ENCODE measurements at places on chromosomes 3 and 15.

GRCh38 chr3:131917006-131917405, 117.8 kb downstream of the CPNE4 start:
- no peak for DNase-seq

DNA sequence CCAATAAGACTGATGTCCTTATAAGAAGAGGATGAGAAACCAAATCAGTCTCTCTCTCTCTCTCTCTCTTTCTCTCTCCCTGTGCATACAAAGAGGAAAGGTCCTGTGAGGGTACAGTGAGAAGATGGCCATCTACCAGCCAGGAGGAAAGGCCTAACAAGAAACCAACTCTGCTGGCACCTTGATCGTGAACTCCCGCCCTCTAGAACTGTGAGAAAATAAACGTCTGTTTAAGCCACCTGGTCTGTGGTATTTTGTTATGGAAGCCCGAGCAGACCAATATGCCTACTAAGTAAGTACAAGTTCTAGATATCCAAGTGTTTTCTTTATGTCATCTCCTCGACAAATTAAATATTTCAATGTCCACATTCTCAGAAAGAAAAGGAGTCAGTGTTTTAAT, 44.9 kb upstream of the TMC3 start:
- DNase-seq, result no peak

GRCh38 chr3:10892622-10893021, 76.6 kb downstream of the SLC6A11 start:
- DNase-seq, result no peak

DNA sequence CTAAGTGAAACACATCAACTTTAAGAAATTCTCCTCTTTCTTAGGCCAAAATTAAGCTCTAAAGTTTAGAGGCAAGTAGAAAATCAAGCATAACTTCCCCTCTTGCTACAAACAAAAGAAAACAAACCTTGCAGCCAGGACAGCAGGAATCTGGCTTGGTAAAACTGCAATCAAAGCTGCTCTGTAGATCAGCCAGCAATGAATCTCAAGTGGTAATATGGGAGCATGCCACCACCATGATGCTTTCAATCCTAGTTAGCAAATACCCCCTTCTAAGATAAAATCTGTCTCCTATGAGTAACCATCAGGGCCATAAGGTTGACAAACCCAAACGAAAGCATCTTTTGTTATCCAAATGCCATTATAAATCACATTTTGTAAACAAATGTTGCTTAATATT, 208.3 kb upstream of the PLSCR5 start:
- DNase-seq, result peak; percentile 44

DNA sequence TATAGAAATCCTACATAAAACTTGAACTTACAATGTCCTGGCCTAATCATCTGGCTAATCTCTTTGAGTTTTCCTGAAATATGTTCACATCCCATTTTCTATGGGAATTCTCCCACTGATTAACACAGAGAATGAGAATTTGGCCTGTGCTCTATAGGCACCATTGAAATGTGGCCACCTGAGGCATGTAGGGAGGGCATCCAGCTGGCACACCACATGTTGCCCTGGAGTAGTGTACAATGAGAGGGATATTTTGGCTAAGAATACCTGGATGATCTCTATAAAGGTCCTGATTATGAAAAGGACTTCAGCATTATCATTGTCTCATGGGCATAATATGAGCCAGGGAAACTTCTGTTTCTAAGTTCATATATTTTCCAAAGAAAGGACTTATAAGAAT, 324.0 kb downstream of the ZBTB20 start:
- peak; percentile 29 for DNase-seq

GRCh38 chr3:112778353-112778948, 68.2 kb downstream of the CD200R1L start:
- no peak for DNase-seq

DNA sequence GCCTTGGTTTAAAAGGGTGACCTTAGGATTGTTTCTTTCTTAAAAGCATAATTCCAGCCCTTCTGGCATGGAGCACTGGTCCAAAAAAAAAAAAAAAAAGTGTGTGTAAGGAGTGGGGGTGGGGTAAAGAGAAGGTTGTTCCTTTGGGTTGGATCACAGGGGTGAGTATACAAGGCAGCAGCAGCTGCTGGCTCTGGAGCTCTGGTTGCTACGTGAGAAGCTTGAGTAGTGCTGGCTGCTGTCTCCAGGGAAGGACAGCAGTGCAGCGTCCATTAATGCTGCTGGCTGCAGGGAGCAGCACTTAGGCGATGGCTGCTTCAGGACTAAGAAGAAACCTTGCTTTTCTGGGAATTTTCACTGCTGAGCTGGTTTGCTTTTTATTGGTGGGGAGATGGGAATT, 2.3 kb downstream of the SETD5 start:
- DNase-seq, result peak; percentile 28

All from cerebellum (tissue), 4 donors.